ENCODE measurements at places on chromosomes 7 and 10.

DNA sequence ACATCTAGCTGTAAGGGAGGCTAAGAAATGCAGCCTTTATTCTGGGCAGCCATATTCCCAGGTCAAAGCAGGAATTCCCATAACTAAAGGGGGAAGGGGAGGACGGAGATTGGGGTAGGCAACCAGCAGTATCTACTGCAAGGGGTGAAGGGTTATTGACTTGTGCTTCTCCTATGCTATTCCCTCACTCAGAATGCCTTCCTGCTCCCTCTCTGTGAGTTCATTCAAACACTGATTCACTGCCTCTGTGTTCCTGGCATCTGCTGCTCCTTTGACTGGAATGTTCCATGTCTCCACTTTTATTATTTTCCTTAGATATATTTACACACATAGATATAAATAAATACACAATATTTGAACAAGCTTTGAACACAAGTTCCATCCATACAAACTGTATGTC lies 11.1 kb downstream of the HTR7 start:
- DNase-seq = no peak

DNA sequence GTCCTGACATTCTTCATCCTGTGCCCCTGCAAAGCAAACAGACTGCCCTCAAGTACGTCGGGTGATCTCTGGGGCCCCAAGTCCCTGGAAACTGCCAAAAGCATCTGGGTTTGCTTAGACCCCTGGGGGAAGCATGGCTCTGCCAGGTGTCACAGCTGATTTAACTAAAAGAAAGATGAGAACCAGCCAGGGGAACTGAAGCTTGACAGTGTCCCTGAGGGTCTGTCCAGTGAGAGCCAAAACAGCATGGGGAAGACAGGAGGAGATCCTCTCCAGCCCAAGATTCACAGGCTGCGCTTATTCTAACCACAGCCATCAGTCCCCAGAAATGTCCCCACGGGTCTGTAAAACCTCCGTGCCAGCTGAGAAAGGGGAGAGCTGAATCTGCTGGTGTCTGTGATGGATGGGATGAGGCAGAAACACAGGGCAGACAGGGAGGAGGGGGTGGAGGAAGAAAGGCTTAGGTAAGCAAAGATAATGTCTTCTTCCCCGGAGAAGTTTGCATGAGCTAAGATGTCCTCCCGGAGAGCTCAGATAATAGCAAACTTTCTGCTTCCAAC lies 21.3 kb downstream of the CCDC3 start:
- no peak for DNase-seq

DNA sequence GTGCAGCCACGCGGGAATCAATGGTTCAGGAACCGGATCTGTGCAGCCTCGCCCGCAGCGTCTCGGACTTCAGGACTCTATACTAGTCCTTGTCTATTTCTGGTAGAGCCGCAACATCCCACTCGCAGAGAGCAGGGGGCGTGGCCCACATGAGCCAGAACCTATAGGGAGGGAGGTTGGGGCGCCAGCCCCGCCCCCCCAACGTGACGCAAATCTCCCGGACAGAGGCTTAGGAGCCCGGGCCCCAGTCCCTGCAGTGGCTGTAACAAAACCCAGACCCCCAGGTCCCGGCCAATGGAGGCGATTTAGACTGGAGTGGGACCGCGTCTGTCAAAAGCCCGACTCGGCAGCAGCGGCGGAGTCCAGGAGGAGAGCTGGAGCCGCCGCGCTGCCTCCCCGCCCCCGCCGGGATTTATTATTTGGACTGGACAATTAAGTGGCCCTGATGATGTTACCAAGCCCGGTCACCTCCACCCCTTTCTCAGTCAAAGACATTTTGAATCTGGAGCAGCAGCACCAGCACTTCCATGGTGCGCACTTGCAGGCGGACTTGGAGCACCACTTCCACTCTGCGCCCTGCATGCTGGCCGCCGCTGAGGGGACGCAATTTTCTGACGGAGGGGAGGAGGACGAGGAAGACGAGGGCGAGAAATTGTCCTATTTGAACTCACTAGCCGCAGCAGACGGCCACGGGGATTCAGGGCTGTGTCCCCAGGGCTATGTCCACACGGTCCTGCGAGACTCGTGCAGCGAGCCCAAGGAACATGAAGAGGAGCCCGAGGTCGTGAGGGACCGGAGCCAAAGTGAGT lies at the start of gene NKX2-3:
Gene NKX2-3 (plus strand): TSS at position 256 of the 809 bp plus-strand sequence. CDS start 190 bp downstream, at position 446.
- DNase-seq = peak; percentile 44

DNA sequence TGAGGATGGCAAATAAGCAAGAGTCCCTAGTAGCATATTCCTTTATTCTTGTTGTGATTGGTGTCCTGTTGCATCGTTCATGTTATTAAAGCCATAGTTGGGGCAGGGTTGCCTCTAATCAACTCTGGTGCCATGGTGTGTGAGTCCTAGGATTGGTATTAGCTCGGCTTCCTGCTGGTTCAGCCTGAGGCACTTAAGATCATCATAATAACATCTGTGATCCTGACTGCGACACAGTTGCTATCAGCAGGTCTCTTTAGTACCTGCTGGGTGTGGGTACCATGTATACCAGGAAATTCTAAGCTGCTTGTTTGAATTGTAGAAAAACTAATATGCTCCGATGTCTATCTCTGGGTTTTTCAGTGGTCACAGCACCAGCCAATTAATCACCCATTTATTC lies 1.6 kb downstream of the WEE2 start:
- DNase-seq = no peak

DNA sequence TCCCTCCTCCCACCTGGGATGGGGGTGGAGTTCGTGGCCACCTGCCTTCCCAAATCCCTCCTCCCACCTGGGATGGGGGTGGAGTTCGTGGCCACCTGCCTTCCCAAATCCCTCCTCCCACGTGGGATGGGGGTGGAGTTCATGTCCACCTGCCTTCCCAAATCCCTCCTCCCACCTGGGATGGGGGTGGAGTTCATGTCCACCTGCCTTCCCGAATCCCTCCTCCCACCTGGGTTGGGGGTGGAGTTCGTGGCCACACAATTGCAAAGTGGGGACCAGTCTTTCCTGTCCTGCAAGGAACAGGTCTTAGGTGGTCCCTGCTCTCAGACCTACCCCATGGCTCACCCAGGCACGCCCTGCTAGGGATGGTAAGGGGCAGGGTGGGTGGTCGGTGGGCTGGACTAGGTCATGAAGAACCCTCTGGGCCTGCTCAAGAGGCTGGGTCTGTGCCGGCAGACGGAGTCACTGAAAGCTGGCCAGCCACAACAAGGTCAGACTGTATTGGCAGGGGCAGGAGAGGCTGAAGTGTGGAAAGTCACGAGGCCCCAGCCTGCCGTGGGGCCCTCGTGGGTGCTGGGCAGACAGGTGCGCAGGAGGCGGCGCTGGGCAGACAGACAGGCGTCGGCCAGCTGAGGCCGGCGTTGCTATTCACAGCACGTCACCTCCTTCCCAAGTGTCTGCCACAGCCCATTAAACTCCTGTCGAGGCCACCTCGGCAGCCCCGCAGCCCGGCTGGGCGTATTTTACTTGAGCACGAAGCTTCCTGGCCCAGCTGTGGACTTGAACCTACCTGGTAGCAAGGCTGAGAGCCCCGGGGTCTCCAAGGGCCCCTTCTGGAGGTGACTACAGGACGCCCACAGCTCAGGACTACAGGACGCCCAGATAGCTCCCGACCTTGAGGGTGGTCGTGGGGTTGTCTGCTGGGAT lies 4.1 kb downstream of the KNDC1 start:
- no peak for DNase-seq

Data from fibroblast of skin of abdomen (primary cell).